ENCODE measurements at places on chromosomes 3 and 15.
A peak's percentile ranks its signal among the peaks of the same experiment; 100 is the strongest.

DNA sequence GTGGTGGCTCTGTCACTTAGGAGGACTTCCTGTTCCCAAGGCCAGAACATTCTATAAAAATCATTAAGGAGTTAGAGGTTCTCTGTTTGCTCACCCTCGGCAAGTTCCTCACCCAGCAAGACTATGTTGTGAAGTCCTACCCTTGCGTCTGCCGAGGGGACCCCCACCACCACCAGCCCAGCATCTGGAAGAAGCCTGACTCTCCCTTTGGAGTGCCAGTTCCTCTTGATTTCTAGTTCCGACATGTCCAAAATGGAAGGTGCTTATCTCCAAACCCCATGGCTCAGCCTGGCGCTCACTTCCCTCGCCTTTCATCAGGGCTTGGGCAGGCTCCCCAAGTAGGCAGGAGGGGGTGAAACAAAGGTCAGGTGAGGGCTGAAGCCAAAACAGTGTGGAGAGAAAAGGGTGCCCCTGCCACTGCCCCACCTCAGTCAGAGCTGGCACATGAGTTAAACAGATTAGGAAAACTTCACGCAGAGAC is 41.0 kb downstream of the BHLHE40 start:
- DNase-seq: no peak

DNA sequence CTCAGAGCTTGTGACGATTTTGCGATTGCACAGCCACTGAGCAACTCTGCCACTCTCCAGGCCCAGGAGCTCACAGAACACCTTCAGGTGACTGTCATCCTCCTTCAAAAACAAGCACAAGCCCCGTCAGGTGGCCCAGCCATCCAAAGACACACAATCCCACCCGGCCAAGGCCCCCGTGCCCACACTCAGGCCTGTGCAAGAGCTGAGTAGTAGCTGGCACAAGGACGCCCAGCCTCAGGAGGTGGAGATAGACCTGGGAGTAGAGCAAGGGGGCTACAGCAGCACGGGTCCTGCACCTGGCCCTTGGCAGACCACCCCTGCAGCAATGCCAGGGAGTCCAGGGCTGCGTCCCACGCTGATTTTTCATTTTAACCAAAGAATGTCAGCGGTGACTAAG is 34.6 kb downstream of the MYO5C start:
- DNase-seq: no peak

GRCh38 chr3:60933824-60934223 is 317.4 kb downstream of the FHIT start:
- no peak for DNase-seq

DNA sequence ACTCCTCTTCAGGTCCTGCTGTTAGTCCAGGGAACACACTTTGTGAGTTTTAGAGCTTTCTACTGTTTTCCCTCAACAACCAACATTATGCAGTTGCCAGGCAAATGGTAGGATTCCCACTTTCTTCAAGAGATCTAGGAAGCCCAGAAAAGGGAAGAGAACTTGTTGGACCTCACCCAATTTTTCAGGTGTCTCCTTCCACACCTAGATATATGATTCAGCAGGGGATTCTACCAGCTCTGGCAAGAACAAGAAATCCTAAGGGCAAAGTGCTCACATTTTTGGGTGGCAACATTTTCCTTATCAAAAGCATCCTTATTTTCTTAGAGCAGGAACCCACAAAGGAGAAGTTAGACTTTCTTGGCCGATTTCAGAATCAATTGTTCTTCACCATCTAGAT is 57.4 kb downstream of the PRICKLE2 start:
- DNase-seq: no peak

GRCh38 chr15:99115300-99116215 is 10.7 kb downstream of the SYNM start:
- no peak for DNase-seq

DNA sequence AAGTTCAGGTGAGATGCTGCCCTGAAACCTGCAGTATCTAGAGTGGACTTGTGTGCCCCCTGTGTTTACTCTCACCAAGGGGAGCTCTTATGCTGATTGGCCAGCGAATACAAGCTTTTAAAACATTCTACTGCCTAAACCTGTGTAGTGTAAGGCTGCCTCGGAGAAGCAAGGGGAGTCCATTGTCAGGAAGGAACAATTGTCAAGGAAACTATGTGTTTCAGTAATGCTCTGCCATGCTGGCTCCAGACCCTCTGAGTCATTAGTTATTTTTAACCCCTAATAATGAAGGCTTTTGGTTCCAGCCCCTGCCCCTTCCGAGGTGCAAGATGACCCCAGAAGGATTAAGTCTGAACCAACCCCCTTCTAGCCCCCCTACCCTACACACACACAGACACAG is 66.1 kb upstream of the CHMP2B start:
- DNase-seq: no peak

GRCh38 chr3:23701716-23702597 is 103.8 kb upstream of the UBE2E1 start:
- no peak for DNase-seq

- no peak for DNase-seq
These were observed 87.0 kb upstream of the NECTIN3 start for GRCh38 chr3:110984456-110985250.

DNA sequence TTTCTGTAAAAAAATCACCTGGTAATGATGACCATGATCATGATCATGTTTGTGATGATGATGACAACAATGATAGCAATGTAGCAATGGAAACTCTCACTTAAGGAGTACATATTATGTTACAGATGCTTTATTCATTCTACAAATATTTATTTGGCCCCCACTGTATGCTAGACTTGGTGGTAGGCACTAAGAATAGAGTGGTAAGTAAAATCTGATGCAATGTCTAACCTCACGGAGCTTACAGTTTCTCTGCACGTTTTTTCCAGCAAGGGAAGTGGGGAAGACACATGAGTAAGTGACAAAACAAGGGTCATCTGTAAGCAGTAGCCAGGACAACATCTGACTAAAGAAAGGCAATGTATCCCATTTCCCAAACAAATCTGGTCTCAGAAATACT is 199.4 kb upstream of the MRPL3 start:
- no peak for DNase-seq

- DNase-seq: no peak
These were observed 464.4 kb downstream of the FOXP1 start for GRCh38 chr3:71119171-71119570.

- DNase-seq: no peak
These were observed 27.8 kb downstream of the FAM43A start for GRCh38 chr3:194713299-194714136.

- no peak for DNase-seq
These were observed 19.6 kb upstream of the C15orf61 start for GRCh38 chr15:67501177-67501835.

DNA sequence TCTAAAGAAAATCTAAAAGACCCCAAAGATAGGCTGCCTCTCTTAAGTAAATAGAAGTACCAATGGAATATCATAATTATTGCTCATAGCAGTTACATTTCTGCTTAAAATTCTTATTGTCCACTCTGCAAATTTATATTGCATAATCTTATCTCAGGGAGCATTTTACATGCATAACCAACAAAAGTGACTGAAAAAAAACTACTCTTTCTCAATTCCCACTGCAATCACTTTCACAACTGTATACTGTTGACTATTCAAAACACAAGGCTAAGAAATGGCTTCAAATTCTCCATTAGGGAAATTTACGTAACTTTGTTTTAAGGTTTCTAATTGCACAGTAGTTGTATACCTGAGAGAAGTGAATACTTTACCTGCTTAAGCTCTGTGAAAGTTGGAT is 56.3 kb downstream of the HMG20A start:
- DNase-seq: no peak

DNA sequence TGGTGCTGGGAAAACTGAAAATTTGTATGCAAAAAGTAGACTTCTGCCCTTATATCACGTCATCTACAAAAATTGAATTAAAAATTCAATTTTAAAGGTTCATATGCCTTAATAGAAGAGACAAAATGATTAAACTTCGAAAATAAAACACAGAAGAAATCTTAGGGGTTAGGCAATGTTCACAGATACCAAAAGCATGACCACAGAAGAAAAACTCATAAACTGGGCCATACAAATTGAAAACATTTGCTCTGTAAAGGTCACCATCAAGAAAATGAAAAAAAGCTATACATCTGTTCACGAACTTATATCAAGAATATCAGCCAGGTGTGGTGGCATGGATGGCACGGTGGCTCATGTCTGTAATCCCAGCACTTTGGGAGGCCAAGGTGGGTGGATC is 245.1 kb downstream of the PCCB start:
- DNase-seq: no peak

- DNase-seq: no peak
These were observed 326.9 kb upstream of the DNAJC19 start for GRCh38 chr3:181316482-181316881.

DNA sequence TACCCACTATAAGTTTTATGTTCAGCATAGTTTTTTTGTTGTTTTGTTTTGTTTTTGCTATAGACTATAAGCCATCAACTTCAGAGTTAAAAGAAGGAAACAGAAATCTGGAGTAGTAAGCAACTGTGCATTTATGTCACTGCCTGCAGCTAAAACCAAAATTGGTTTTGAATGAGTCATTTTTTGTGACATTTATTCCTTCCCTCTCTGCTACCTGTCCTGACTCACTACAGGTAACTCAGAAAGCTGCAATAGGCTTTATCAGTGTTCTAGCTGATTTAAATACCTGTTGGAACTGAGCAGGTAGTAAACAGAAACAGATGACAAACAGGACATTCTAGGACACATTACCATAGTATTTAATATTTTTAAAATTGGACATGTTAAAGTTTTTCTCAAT is 393.3 kb upstream of the WNT5A start:
- no peak for DNase-seq

- DNase-seq: no peak
These were observed 77.4 kb downstream of the LSAMP start for GRCh38 chr3:116367761-116368395.

DNA sequence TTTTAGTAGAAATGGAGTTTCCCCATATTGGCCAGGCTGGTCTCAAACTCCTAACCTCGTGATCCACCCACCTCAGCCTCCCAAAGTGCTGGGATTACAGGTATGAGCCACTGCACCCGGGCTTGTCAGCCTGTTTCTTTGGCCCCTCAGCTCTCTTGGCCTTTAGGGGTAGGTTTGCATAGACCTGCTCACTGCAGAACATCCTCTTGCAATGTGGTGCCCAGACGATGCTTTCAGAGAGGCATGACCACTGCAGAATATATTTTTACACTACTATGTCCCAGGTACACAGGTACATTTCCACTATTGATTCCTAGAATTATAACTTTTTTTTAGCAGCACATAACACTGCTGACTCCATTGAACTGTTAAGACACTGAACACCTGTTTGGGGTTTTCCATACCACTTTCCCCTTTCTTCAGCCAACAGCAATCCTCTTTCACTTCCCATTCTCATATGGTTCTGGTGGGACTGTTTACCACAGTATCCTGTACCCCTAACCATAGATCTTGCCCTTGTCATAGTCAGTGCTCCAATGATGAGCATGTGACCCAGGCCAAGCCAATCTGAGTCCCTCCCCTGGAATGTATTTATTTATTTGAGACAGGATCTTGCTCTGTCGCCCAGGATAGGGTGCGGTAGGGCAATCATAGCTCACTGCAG is 21.1 kb downstream of the CCDC32 start:
- DNase-seq: peak; percentile 75

GRCh38 chr15:58746174-58746573 is 3.3 kb downstream of the ADAM10 start:
- no peak for DNase-seq

GRCh38 chr3:187989575-187990153 is 164.3 kb upstream of the LPP start:
- DNase-seq: no peak

GRCh38 chr3:151403246-151403645 is 18.7 kb upstream of the P2RY12 start:
- DNase-seq: no peak

GRCh38 chr3:46986055-46986730 is 6.7 kb downstream of the NBEAL2 start:
- DNase-seq: no peak

- no peak for DNase-seq
These were observed 116.9 kb downstream of the CADM2 start for GRCh38 chr3:85075663-85076062.

DNA sequence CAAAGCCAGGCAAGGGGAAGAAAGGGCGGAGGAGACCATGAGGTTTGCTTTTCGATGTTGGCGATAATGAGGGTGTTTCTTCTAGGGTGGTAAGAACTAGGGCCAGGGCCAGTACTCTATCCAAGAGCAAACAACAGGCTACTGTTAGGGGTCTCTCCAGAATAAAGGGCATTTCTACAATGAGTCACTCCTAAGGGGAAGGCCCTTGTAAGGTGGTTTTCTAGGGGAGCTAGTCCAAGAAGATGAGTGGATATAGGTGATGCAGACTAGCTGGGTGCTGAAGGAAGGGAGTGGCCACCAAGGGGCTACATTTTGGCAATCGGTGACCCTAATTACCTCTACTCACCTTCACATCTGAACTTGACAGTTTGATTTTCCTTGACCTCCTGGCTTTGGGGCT is 148.5 kb upstream of the HACD2 start:
- no peak for DNase-seq

DNA sequence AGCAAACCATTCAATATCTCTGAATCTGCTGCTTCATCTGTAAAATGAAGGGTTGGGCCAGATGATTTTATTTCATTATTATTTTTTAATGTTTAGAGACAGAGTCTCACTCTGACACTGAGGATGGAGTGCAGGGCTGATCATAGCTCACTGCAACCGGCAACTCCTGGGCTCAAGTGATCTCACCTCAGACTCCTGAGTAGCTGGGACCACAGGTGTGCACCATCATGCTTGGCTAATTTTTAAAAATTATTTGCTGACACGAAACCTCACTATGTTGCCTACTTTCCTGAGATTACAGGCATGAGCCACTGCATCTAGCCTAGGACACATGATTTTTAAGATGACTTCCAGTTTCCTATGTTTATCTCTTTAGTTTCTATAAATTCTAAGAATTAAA is 105.8 kb downstream of the P3H2 start:
- DNase-seq: no peak

GRCh38 chr15:82829234-82829633 is 19.8 kb downstream of the WHAMM start:
- DNase-seq: no peak

- DNase-seq: no peak
These were observed 21.5 kb upstream of the USP3 start for GRCh38 chr15:63482874-63483323.

- no peak for DNase-seq
These were observed 156.8 kb upstream of the BCL6 start for GRCh38 chr3:187902041-187902471.

DNA sequence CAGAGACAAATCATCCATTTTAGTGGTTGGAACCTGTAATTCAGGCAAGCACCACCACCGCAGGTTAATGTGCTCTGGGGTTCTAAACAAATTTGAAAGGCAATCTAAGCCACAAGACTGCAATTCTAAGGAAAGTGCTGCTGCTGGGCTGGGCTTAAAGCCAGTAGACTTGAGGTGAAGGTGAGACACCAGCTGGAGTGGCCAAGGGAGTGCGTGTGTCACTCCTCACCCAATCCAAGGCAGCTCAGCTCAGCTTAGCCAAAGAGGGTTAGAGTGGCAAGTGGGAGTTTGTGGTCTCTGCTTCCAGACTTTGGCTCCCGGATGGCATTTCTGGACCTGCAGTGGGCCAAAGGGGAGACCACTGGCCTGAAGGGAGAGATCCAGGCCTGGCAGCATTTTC is 1655.6 kb downstream of the SI start:
- DNase-seq: no peak

GRCh38 chr15:82845686-82846085 is 36.3 kb downstream of the WHAMM start:
- DNase-seq: no peak

- no peak for DNase-seq
These were observed 91.1 kb upstream of the RNF7 start for GRCh38 chr3:141646760-141647561.
